ENCODE measurements at places on chromosomes 5 and 9.

DNA sequence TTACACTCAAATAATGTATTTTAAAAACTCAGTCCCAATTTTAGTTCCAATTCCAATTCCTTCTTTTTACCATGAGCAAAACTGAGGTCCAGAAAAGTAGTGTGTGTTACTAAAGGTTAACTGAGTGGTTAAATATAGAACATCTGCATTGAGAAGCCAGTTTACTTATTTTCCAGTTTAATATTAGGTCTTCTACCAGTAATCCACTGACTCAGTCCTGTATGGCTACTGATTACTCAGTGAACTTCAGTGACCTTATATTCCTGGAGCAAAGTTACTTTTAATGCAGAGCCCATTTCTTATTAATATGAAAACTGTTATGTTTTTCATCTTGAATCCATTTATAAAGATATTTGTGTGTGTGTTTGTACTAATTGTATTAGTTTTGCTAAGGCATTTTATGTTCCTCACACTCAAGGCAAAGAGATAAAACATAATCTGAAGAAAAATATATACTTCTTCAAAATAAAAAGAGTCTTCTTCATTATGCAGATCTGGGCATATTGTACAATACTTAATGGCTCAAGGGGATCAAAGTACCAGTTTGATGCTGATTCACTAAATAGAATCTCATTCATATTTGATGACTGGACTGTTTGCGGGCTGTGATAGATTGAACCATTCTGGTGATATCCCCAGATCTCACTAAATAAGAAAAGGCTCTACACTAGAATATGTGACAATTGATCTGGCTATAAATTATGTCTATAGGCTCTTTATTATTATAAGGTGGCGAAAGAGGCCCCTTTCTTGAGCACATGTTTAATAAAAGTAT is 60.8 kb downstream of the DMXL1 start:
- no peak for DNase-seq

GRCh38 chr5:172156541-172156994 is 31.5 kb downstream of the STK10 start:
- no peak for DNase-seq

- no peak for DNase-seq
Observed at GRCh38 chr5:6556802-6557102, 76.1 kb downstream of the NSUN2 start.

- DNase-seq = no peak
Observed at GRCh38 chr5:54728588-54728915, 211.0 kb downstream of the SNX18 start.

DNA sequence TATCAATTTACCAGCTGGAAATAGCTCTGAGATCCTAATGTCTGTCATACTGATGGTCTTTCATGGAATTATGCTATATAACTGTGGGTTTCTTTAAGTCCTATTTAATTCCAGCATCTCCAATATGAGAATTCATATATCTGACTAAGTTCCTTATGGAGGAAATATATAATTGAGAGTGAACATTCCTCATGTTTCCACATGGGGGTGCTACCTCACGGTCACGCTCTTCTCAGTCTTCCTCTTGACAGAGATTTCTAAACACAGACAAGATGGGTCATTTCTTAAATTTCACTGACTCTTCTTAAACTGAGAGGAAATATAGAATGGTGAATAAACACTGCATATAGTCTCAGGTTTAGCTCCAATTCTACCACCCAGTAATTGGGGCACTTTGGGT is 212.1 kb downstream of the SLF1 start:
- DNase-seq = no peak

DNA sequence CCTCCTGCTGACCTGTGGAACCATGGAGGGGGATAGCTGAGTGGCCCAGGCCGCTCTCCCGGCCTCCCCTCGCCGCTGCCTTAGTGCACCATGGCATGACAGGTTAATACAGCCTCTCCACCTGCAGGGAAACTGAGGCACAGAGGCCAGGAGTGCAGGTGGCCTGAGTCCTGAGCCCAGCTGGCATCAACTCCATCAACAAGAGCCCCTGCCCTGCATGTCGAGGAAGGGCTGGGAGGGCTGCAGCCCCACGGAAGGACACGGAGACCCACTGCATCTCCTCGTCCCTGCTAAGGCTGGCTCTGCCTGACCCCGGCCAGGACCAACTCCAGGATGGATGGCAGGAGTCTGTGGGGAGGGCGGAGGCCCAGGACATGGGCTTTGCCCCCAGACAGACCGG is 27.2 kb downstream of the CCDC187 start:
- DNase-seq = no peak

DNA sequence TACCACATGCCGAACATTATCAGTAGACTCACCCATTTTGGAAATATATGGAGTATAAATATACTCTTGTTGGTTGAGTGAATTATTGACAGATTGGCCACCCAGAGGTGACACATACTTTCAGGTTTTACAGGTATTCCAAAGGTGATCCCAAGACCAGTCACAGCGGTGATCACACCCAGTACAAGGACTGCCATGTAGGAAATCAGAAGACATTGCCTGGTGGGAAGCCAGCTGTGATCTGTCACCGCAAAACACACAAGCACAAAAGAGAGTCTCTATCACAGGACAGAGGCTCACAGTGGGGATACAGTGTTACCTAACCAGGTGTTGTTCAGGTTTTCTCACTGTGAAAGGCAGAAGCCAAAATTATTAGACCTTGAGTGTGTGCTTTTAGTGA is 15.8 kb downstream of the BTF3 start:
- DNase-seq = no peak

DNA sequence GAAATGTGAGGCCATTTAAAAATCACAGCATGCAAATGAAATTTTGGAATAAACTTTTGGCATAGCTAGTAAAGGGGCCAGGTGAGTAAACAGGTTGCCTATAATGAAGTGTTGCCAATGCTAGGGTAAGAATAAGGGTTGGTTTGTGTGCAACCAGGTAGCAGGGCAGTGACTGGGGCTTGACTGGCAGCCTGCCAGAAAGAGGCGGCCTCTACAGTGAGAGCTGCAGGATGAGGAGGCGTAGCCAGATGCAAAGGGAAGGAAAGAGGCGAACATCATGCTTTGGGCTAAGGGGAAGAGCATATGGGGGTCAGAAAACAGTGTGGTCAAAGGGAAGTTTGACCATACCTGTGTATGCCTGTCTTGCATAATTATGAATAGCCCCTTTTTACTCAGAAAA is 70.6 kb downstream of the MAST4 start:
- no peak for DNase-seq

GRCh38 chr5:139251281-139251687 is 42.3 kb upstream of the MATR3 start:
- peak; percentile 24 for DNase-seq

DNA sequence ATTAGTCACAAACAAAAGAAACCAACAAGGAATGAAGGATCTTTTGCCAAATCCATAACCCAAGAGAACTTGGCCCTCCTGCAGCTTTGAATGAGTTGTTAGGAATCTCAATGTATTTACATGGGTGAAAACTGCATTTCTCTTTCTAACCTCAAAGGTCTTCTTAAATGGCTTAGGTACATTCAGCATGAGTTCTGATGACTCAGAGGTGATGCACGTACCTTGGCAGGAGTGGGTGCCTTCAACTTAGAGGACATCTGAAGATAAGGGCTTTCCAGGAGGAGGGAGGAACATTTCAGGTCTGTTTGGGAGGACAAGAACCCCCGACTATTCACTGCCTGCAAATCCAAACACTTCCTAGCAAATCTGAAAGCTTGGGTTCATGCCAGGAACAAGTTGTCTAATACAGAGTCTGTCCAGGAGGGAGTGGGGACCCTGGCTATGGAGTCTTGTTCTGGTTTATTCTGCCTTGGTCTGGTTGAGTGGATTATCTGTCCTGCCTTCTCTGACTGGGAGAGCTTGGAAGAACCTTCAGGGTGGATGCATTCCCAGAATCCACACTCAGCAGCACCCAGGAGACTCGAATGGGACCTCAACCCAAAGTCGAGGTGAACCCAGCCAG is 65.7 kb downstream of the IRX2 start:
- no peak for DNase-seq

DNA sequence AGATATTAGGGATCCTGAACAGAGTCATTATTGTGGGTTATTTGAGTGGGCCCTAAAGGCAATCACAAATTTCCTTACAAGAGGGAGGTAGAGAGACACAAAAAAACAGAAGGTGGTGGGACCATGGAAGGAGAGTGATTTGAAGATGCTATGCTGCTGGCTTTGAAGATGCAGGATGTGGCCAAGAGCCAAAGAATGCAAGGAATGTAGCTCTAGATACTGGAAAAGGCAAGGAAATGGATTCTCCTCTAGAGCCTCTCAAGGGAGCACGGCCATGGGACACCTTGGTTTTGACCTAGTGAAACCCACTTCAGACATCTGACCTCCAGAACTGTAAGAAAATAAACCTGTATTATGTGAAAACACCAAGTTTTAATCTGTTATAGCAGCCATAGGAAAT is 53.8 kb downstream of the TTC39B start:
- no peak for DNase-seq

DNA sequence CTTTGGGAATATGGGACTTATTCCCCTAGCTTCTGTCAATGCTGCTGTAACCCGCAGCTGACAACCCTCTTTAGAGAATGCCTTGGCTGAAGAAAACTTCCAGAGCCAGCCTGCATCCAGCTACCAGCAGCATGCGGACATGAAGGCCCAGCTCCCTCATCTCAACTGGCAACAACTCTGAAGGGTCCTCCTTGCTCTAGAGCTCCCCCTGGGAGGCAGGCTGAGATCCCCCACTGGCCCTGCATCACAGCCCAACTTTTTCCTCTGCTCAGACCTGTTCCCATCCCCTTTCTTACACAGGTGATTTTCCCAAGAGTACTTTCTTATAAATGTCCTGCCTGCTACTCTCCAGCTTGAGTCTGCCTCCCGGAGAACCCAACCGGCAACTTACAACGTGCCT is 18.7 kb upstream of the WNT8A start:
- no peak for DNase-seq

DNA sequence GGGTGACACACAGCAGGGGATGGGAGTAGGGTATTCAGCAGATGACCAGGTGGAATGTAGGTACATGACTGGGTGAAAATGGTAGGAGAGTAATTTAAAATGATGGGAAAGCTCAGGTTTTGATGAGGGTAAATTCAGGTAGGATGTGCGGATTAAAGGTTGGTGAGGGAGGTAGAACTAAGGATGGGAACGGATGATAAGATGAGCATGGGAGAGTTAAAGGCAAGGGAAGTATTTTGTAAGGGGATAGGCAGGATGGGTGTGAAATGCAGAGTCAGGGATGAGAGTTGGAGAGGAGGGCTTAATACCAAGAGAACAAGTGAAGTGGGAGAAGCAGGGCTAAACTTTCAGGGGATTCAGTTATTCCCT is 1.5 kb downstream of the TLN1 start:
- DNase-seq = no peak

GRCh38 chr9:38240051-38240450 is 152.5 kb upstream of the ALDH1B1 start:
- no peak for DNase-seq

DNA sequence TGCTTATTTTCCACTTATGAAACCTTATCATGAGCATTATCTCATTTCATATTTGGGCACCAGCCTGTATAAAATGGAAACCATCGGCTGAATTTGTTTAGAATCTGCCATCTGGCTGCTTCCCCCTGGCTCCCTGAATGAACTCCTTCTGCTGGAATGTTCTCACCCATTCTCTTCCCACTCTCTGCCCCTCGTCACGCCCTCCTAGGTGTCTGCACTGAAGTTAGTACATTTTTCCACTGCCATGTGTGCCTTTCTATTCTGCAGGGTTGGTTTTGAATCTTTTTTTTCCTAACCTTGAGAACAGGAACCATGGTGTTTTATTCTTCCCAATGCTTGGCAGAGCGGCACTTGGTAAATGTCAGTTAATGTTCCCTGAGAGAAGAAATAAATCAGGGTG is 359.7 kb downstream of the MLLT3 start:
- no peak for DNase-seq

- no peak for DNase-seq
Observed at GRCh38 chr5:111422245-111422644, 90.1 kb downstream of the STARD4 start.

DNA sequence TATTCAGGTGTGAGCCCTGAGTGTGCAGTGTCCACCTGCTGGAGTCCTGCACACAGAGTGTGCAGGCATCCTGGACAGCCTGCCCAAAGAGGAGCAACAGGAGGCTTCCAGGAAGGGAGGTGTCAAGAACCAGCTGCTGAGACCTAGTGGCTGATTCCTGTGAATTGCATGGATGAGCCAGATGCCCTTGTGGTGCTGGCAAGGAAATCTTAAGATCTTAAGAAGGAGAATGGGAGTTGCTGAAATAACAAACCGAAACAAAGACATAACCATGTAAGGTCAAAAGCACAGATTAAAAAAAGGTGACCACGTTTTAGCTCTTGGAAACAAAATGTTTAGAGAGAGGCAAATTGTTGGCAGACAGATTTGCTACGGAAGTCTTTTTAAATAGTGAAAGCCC is 29.3 kb upstream of the RPS23 start:
- DNase-seq = no peak

DNA sequence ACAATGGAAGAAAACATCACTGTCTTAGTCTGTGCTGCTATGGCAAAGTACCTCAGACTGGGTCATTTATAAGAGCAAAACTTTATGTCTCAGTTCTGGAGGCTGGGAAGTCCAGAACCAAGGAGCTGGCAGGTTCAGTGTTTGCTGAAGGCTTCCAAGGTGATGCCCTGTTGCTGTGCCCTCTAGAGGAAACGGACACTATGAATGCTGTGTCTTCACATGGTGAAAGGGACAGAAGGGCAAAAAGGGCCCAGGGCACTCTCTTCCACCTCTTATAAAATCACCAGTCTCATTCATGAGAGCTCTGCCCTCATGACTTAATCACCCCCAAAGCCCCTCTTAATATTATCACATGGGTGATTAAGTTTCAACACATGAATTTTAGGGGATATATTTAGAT is 143.5 kb downstream of the FANCC start:
- DNase-seq = no peak

DNA sequence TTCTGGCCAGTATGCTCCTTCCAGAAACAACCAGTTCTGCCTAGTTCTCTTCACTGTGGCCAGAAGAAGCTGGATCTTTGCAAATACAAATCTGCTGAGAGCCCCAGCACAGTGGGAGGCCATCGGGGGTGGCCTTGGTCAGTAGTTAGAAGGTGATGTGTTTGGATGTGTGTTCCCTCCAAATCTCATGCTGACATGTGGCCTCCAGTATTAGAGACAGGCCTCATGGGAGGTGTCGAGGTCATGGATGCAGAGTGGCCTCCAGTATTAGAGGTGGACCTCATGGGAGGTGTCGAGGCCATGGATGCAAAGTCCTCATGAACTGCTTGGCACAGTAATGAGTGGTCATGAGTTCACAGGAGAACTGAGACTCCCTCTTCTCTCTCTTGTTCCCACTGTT is 7.6 kb upstream of the IRX2 start:
- DNase-seq = no peak

DNA sequence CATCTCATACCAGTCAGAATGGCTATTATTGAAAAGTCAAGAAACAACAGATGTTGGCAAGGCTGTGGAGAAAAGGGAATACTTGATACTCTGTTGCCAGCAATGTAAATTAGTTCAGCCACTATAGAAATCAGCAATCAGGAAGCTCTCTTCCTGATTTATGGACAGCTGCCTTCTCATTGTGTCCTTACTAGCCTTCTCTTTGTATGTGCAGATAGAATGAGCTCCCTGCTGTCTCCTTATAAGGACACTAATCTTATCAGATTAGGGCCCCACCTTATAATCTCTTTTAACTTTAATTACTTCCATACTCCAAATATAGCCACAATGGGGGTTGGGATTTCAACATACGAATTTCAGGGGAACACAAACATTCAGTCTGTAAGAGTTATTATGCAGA is 38.0 kb downstream of the KCNV2 start:
- no peak for DNase-seq

GRCh38 chr5:173627860-173628392 is 11.5 kb upstream of the BOD1 start:
- DNase-seq = no peak
